Mesenteric fat pad (tissue), 1 donor: ENCODE measurements at places on chromosomes 12 and 14. TPM values are rescaled to one million over a fixed set of nuclear protein-coding genes. Genes with fewer than 3 reads are reported as not detected.

DNA sequence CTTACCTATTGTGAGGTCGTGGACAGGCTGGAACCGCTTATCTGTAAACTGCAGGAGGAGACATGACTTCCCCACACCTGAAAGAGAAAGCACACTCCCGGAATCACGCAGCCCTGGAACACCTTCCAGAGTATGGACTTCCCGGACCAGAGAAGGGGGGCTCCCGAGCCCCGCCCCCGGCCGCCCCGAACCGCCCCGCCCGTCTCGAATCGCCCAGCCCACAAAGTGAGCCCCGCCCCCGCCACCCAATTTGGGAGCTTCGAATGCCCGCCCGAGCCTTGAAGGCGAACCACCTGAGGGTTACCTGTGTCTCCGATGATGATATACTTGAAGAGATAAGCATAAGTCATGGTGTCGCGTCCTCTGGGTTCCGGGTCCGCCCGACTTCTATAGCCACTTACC, 235 bp downstream of the RAB2B start:
- DNase-seq: peak; percentile 95

The KIF5A gene
- total RNA-seq: not detected

DNA sequence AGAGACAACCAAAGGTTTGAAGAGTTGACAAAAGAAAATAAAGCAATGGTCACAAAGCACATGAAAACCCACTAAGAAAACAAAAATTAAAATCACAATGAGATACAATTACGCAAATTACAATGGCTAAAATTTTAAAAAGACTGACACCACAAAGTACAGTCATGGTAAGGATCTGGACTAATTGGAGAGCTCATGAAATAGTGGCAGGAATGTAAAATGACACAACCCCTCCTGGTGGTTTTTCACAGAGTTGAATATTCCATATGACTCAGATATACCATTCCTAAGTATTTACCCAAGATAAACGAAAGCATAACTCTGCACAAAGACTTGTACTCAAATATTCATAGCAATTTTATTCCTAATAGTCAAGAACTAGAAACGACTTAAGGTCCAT, 65.9 kb downstream of the NOVA1 start:
- DNase-seq: no peak

DNA sequence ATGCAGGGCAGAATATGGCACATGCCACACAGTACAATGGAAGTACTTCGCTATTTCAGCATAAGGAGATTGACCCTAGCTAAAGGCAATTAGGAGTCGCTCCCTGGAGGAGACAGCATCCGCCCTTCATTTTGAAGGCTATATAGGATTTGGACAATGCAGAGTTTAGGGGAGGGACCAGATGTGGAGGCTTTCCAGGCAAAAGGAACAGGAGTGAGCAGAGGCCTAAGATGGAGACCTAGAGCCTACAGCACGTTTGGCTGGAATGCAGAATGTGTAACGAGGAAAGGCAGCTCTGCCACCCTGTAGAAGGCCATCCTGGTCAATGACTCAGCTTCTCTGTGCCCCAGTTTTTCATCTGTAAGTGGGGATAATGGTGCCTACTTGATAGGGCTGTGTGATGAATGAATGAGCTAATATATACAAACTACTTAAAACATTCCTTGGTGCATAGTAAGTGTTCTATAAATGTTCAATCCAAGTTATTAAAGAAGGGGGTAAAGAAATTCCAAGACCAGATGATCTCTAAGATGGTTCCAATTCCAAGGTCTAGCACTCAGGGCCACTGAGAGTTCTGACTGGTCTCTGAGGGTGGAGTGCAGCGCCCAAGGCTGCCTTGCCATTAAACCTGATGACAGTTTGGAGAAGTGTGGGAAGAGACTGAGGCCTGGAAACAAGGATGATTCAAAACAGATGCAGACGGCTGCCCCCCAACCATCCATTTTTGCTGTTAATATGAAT, 54.3 kb upstream of the FRMD6 start:
- DNase-seq: no peak

The ACTR10 gene
- 60.0 TPM for total RNA-seq

DNA sequence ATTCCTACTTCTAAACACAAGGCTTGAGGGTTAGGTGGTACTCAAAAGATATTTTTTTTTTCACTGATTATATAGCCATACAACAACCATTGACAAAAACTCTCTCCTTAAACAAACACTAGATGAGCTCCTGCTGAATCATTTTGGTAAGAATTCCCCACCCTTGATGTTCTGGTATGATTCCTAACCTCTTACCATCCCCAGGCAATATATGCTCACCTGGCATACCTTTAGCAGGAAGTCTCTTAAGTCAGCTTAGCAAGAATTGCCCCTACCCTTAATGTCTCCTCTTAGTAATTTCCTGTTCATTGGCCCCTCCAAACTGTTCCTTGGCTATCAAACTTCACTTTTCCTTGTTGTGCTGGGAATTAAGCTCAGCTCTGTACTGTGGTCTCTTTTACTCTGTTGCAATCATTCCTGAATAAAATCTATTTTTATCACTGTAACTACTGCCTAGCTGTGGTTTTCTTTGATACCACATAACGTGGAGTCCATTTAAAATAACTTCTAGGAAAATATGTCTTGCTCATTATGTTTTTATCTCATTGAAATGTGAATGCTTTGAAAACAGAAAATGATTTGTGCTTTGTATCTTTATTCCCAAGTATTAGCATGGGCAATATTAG, 712.6 kb downstream of the SLC16A7 start:
- DNase-seq: no peak

The P2RX2 gene
- total RNA-seq: not detected

DNA sequence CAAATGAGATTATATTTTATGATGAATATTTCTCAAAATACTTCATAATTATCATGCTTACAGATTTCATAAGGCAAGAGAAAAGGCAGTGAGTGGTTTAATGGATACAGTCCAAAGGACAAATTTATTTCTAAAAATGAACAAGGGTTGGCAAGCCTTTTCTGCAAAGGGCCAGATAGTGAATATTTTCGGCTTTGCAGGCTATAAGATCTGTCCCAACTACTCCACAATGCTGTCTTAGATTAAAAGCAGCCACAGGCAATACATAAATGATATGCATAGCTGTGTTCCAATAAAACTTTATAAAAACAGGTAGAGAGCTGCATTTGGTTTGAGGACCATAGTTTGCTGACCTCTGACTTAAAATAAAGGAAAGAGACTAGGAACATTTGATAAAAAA, 42.9 kb upstream of the STK38L start:
- DNase-seq: no peak

DNA sequence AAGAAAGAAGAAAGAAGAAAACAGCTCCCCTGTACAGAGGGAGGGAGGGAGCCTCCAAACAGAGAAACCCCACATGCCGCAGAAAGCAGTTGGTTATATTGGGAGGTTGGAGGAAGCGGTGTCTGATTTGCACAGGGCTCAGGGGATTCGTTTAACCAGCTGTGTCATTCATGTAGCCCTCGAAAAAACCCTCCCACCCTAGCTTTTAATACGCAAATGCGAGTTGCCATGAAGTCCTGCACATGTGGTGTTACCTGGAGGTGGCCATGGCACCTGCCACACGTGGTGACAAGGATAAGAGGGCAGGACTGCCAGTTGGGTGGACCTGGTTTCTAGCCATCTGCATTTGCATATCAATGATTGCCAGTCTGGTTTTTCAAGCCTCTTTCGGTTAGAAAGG, 40.9 kb downstream of the TMEM30B start:
- DNase-seq: no peak

The KRT81 gene
- not detected for total RNA-seq

- DNase-seq: no peak
These were observed 19.8 kb upstream of the CHFR start for GRCh38 chr12:132907216-132907615.

The CDKN3 gene
- total RNA-seq: 1.7 TPM

GRCh38 chr12:27781680-27782079, 1.6 kb upstream of the MANSC4 start:
- DNase-seq: no peak

The LALBA gene
- total RNA-seq: not detected

GRCh38 chr14:55066223-55066622, 14.8 kb downstream of the MAPK1IP1L start:
- no peak for DNase-seq

DNA sequence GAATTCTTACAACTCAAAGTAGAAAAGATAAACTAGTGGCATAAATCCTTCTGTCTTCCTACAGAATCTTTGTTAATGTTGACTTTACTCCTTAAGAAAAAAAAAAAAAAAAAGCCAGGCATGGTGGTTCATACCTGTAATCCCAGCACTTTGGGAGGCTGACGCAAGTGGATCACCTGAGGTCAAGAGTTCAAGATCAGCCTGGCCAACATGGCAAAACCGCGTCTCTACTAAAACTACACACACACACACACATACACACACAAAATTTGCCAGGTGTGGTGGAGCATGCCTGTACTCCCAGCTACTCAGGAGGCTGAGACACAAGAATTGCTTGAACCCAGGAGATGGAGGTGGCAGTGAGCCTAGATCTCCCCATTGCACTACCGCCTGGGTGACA, 17.7 kb upstream of the SPTSSA start:
- no peak for DNase-seq

- no peak for DNase-seq
These were observed 142.0 kb downstream of the KTN1 start for GRCh38 chr14:55722054-55722453.

The TTC6 gene
- total RNA-seq: not detected

GRCh38 chr14:40119321-40119720, 687.1 kb upstream of the FBXO33 start:
- no peak for DNase-seq
